ENCODE measurements at places on chromosomes 1 and 21. TPM values are rescaled to one million over a fixed set of nuclear protein-coding genes. Genes with fewer than 3 reads are reported as not detected.

Gene MAGI3
- 8.3 TPM for total RNA-seq

Gene PPM1J
- 11.8 TPM for total RNA-seq

Gene CCDC28B
- 1.7 TPM for total RNA-seq

Gene PLD5
- total RNA-seq = 0.21 TPM

DNA sequence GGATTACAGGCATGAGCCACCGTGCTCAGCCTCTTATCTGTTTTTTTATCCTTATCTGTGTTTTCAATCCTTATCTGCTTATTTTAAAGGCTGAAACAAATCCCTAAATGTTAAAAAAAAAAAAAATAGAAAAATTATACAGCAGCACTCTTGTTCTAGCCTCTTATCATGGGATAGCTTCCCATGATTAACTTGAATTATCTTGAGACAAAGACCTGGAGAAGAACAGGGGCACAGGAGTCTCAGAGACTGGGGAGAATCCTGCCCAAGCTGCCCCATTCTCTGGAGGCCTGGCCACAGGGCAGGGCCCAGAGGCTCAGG is 86.9 kb downstream of the DHRS3 start:
- H3K27ac ChIP-seq = no peak overlapping the region
- H3K4me1 ChIP-seq = peaks cover 11% of the 10 kb centered on the region
- DNase-seq = no peak
- no peak overlapping the region for H3K4me3 ChIP-seq
- H3K36me3 ChIP-seq = no peaks in the 10 kb centered on the region

- no peak overlapping the region for H3K4me3 ChIP-seq
- H3K27ac ChIP-seq = no peak overlapping the region
- DNase-seq = no peak
Observed at GRCh38 chr1:9008236-9008635, 18.0 kb downstream of the SLC2A7 start.

DNA sequence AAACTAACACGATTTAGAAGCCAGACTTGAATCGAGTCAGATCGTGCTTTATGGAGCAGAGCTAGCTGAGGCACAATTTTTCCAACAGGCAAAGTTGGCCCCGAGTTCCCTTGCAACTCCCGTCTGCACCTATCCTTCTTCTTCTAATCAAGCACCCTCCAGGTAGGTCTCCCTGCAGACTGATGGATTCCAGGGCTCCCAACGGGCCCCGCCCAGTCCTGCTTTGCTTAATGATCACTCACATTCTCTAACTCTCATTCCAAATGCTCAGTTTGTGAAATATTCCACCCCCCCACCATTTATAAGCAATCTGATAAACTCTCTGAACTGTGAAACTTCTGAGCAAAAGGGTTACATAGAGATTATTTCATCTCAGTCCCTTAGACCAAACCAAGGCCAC is 119.6 kb downstream of the SLC30A10 start:
- H3K4me1 ChIP-seq = peaks cover 13% of the 10 kb centered on the region
- H3K36me3 ChIP-seq = no peaks in the 10 kb centered on the region
- H3K27ac ChIP-seq = no peak overlapping the region
- DNase-seq = no peak
- no peak overlapping the region for H3K4me3 ChIP-seq
- H3K27me3 ChIP-seq = no peaks in the 10 kb centered on the region

- no peaks in the 10 kb centered on the region for H3K4me1 ChIP-seq
- DNase-seq = no peak
- peaks cover 19% of the 10 kb centered on the region for H3K27me3 ChIP-seq
- H3K27ac ChIP-seq = no peak overlapping the region
- H3K4me3 ChIP-seq = no peak overlapping the region
- H3K36me3 ChIP-seq = no peaks in the 10 kb centered on the region
Observed at GRCh38 chr1:34518146-34518699, 236.6 kb upstream of the GJB5 start.

- no peaks in the 10 kb centered on the region for H3K27me3 ChIP-seq
- H3K27ac ChIP-seq = no peak overlapping the region
- peaks cover 4% of the 10 kb centered on the region for H3K4me1 ChIP-seq
- no peak overlapping the region for H3K4me3 ChIP-seq
- H3K36me3 ChIP-seq = no peaks in the 10 kb centered on the region
- DNase-seq = no peak
Observed at GRCh38 chr21:17929510-17929909, 110.4 kb upstream of the C21orf91 start.

DNA sequence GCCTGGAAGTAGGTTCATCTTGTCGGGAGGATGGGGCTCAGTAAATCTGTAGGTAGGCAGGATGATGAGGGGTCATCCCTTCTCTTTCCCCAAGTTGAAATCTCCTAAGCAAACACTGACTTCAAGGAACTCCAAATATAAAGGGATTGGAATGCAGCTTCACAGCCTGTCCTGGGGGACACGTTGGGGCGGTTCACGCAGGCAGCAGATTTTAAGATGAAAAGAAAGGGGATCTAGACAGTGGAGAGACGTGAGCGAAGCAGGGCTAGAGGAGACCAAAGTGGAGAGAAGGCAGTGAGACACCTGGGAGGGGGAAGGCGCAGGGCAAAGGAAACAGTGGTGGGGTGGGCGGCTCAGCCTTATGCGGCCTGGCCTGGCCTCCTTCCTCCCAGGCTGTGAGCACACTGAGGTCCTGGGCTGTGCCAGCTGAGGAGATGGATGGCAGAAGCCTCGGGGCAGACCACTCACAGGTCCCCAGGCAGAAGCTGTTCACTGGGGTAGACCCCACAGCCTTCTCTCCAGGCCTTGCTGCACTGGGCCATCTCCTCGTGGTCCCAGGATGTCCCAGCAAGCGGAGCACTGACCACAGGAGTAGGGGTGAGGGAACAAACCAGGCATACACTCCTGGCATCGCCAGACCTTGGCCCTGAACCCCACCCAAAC is 51.7 kb downstream of the TOR1AIP2 start:
- no peak overlapping the region for H3K4me3 ChIP-seq
- peaks cover 4% of the 10 kb centered on the region for H3K27me3 ChIP-seq
- no peak overlapping the region for H3K27ac ChIP-seq

DNA sequence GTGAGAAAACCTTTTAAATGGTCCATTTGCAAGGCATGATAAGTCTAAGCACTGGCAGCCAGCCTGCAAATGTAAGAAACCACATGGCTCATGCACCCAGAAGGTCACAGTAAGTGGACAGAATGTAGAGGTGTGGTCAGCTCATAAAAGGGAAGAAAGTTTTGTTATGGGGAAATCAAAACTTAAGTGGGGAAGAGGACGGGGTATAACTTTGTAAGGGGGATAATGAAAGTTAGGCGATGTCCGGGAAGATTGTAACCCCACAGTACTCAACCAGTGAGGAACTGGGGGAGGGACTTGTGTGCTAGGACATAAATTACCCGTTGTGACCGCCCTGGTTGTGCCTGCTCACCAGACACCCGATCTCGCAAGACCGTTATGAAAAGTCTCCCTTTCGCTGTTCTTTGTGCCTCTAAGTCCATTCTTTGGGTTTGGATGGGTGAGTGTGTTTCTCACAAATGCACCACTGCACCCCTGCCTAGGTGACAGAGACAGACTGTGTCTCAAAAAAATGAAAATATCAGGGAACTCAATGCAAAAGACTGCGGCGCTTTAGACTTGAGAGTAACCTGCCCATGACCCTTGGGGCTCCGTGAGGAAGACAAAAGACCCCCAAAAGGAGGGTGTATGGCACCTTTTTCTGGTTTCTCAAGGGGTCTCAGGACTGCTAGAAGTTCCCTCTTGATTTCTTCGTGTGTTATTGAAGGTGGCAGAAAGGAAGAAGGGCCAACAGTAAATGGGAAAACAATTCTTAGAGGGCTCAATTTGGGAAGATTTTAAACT is 28.6 kb upstream of the ZNF496 start:
- no peaks in the 10 kb centered on the region for H3K27me3 ChIP-seq
- H3K27ac ChIP-seq = peak overlapping the region; percentile 69

DNA sequence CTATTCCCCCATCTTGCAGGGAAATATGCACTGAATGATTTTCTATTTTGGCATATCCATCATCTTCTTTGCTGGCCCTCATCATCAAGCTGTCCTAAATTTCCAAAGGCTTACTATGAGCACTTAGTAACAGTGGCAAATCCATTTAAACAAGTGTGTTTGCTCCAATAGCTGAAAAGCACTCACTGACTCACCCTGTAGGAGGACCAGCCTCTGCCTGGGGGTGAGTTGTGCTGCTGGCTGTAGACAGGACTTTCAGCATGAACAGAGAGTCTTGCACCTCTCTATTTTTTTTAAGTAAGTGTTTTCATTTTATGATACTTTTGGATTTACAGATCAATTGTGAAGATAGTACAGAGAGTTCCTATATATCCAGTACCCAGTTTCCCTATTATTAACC is 97.3 kb downstream of the SLC35F3 start:
- no peak overlapping the region for H3K4me3 ChIP-seq
- no peak for DNase-seq
- no peaks in the 10 kb centered on the region for H3K4me1 ChIP-seq
- no peak overlapping the region for H3K27ac ChIP-seq
- no peaks in the 10 kb centered on the region for H3K36me3 ChIP-seq
- H3K27me3 ChIP-seq = peaks cover 3% of the 10 kb centered on the region

DNA sequence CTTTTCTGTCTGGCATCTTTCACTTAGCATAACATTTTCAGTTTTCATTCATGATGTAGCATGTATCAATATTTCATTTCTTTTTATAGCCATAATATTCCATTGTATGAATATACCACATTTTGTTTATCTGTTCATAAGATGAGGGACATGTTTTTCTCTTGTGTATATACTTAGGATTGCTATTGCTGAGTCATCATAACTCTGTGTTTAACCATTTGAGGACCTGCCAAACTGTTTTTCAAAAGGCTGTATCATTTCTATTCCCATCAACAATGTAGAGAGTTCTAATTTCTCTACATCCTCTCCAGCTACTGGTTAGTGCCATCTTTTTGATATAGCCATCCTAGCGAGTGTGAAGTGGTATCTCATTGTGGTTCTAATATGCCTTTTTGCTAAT is 26.2 kb downstream of the MPZL1 start:
- no peak overlapping the region for H3K4me3 ChIP-seq
- H3K36me3 ChIP-seq = no peaks in the 10 kb centered on the region
- H3K4me1 ChIP-seq = peaks cover 38% of the 10 kb centered on the region
- no peak overlapping the region for H3K27ac ChIP-seq
- DNase-seq = no peak

- no peaks in the 10 kb centered on the region for H3K36me3 ChIP-seq
- DNase-seq = no peak
- no peaks in the 10 kb centered on the region for H3K4me1 ChIP-seq
- peaks cover 8% of the 10 kb centered on the region for H3K27me3 ChIP-seq
- H3K4me3 ChIP-seq = no peak overlapping the region
- no peak overlapping the region for H3K27ac ChIP-seq
Observed at GRCh38 chr1:218266356-218266755, 18.7 kb upstream of the RRP15 start.

DNA sequence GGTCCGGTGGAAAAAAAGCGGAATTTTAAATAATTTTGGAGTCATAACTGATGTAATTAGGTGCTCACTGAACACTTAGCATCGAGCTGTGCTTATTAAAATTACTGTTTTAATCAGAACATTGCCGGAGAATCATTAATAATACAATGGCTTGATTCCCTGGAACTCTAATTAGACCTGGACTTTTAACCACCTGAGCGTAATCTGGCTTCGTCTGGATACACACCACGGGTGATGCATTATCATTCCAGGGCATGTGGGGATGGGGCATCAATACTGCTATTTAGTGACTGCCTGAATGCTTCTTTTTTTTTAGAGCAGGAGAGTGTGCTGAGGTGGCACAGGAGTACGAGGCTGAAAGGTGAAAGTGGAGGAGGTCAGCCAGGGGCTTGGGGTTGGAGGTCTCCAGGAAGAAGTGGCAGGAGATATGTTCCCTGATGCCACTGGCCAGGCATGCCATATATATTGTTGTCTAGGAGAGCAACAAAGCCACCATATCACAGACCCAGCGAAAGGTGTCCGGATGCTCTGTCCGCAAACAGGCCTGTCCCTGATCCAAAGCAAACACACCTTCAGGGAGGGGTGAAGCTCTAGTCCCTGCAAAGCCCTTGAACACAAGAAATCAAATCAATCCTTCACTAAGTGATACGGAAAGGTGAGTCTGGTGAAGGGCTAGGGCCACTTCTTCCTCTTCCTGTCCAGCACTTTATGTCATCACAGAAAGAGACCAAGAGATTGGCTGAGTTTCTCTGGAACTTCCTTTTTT is 125.2 kb downstream of the PLXNA2 start:
- no peak for DNase-seq
- H3K4me1 ChIP-seq = no peaks in the 10 kb centered on the region
- H3K27me3 ChIP-seq = no peaks in the 10 kb centered on the region
- no peak overlapping the region for H3K27ac ChIP-seq
- no peak overlapping the region for H3K4me3 ChIP-seq

DNA sequence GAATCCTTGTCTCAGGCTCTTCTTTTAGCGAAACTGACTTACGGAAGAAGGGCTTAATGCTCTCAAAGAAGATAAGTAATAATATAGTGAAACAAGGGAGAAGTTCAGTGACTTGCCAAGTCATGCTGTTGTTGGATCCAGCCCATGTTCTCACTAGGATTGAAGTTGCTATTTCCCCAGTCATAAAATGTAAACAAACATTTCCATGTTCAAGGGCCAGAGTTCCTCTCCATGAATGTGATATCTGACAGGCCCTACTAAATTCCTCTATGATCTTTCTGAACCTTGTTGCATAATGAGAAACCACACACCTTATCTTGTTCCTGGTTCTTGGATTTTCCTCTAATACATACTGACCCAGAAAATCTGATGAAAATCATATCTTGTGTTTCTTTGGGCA is 876.5 kb upstream of the B3GALT2 start:
- H3K27me3 ChIP-seq = no peaks in the 10 kb centered on the region
- no peak for DNase-seq
- no peaks in the 10 kb centered on the region for H3K36me3 ChIP-seq
- H3K4me1 ChIP-seq = no peaks in the 10 kb centered on the region

GRCh38 chr1:66342707-66343106 is 191.2 kb upstream of the SGIP1 start:
- no peak for DNase-seq
- peaks cover 11% of the 10 kb centered on the region for H3K4me1 ChIP-seq
- no peaks in the 10 kb centered on the region for H3K36me3 ChIP-seq

DNA sequence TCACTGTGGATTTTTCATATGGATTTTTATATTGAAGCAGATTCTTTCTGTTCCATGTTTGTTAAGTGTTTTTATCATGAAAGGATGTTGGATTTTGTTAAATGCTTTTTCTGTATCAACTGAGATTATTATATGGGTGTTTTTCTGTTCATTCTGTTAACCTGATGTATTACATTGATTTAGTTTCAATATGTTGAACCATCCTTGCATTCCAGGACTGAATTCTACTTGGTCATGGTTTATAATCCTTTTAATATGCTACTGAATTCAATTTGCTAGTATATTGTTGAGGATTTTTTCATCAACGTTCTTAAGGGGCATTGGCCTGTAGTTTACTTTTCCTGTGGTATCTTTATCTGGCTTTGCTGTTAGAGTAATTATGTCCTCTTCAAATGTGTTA is 55.8 kb downstream of the CCDC30 start:
- H3K4me3 ChIP-seq = no peak overlapping the region
- DNase-seq = no peak
- no peaks in the 10 kb centered on the region for H3K4me1 ChIP-seq
- H3K27ac ChIP-seq = no peak overlapping the region
- H3K36me3 ChIP-seq = no peaks in the 10 kb centered on the region

GRCh38 chr1:230130172-230130944 is 63.3 kb downstream of the GALNT2 start:
- no peak overlapping the region for H3K4me3 ChIP-seq
- DNase-seq = no peak
- H3K36me3 ChIP-seq = no peaks in the 10 kb centered on the region
- peaks cover 21% of the 10 kb centered on the region for H3K4me1 ChIP-seq
- no peaks in the 10 kb centered on the region for H3K27me3 ChIP-seq
- no peak overlapping the region for H3K27ac ChIP-seq

Measured in suprapubic skin (tissue), 4 donors.